ENCODE measurements at places on chromosomes 4 and X. TPM values are rescaled to one million over a fixed set of nuclear protein-coding genes. Genes with fewer than 3 reads are reported as not detected.

GRCh38 chr4:124121461-124121971 lies 591.0 kb downstream of the ANKRD50 start:
- DNase-seq: no peak

DNA sequence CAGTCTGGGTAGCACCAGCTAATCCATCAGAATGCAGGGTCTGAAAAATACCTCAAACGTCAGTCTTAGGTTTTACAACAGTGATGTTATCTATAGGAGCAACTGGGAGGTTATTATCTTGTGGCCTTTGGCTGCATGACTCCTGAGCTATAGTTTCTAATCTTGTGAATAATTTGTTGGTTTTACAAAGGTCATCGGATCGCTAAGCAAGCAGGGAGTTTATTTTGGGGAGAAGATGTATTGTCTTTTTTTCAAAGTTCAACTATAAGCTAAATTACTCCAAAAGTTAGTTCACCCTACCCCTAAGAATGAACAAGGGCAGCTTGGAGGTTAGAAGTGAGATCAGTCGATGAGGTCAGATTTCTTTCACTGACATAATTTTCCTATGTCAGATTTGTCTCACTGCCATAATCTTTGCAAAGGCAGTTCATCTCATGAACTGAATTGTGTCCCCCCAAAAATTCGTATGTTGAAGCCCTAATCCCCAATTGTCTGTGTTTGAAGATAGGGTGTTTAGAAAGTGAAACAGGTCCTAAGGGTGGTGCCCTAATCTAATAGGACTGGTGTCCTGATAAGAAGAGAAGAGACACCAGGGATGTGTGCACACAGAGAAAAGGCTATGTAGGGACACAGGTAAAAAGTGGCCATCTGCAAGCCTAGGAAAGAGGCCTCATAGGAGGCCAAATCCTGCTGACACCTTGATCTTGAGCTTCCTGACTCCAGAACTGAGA lies 175.8 kb upstream of the GALNT7 start:
- DNase-seq: no peak

Gene TXK
- 0.89 TPM for polyA plus RNA-seq

Gene GLOD5
- polyA plus RNA-seq: not detected
